ENCODE measurements at places on chromosomes 6 and 20.
A peak's percentile ranks its signal among the peaks of the same experiment; 100 is the strongest.

DNA sequence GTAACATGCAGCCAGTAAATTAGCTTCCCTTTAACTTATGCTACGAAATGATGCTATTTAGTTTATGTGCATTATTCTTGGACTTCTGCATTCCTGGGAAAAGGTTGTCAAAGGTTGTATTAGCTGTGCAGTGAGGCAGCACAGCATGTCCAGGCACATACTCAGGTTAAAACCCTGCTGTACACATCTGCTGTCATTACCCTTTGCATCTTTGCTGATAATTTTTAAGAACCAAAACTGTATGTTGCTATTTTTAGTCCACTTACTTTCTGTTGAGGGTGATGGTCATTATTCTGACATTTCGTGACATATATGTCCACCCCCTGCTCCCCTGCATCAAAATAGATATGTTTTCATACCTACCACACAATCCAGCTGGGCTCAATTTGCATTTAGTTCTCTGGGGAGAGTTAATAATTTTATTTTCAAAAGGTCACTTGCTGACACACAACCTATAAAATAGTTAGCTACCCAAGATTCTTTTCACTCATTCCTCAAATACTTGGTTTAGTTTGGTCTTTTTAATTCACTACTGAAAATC lies 142.5 kb upstream of the SPACA1 start:
- no peak for DNase-seq

- no peak for DNase-seq
These were observed 7.0 kb downstream of the RWDD1 start for GRCh38 chr6:116578335-116578734.

- no peak for DNase-seq
These were observed 24.1 kb upstream of the SALL4 start for GRCh38 chr20:51826372-51826771.

DNA sequence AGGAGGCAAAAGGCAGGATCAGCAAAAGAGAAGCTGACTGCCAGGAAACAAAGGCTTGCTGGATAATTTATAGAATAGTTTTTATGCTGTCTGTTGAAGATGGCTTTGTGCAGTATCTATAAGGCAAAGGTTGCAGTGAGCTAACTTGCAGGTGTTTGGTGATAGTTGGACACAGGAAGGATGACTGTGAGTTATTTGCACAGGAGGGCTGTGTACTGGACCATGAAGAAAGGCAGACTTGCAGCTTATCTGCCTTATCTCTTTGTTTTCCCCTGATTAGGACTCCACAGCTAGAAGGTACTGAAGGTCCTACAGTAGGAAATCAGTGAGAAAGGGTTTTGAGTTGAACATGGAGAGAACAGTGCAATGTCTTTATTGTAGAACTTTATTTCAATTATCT lies 2.1 kb downstream of the BTN1A1 start:
- DNase-seq, result no peak

GRCh38 chr6:157258878-157259277 lies 64.4 kb downstream of the TMEM242 start:
- DNase-seq, result no peak

- peak; percentile 44 for DNase-seq
These were observed at the start of gene ANKRD60 for GRCh38 chr20:58228484-58229197. TSS of gene ANKRD60 (minus strand) at chr20:58228653. CDS start at chr20:58228653, 0 bp downstream.

GRCh38 chr6:73263570-73263909 lies 544 bp upstream of the KHDC1 start:
- DNase-seq, result no peak

- no peak for DNase-seq
These were observed 147.5 kb downstream of the BMP2 start for GRCh38 chr20:6914986-6915385.

DNA sequence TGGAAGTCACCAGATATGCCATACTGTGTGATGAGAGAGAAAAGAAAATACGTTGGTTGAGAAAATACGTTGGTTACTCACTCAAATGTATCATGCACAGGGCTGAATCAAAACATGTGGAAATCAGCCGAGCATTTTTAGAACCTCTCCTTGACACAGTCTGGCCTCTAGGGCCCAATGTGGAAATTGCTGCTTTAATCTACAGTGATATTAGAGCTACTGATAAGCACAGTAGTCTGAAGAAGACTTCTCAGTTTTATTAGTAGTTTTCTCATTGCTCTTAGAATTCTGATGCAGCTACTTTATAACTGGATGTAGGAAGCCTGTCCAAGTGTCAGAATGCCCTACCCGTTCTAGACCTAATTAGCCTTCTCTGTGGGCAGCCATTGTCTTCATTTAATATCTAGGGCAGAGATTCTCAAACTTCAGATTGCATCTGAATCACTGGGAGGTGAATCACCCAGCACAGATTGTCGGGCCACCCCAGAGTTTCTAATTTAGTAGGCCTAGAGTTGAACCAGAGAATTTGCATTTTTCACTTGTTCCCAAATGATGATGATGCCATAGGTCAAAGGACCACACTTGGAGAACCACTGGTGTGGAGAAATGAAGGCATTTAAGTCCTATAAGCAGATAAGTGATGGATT lies 229.1 kb downstream of the PLCB1 start:
- no peak for DNase-seq

DNA sequence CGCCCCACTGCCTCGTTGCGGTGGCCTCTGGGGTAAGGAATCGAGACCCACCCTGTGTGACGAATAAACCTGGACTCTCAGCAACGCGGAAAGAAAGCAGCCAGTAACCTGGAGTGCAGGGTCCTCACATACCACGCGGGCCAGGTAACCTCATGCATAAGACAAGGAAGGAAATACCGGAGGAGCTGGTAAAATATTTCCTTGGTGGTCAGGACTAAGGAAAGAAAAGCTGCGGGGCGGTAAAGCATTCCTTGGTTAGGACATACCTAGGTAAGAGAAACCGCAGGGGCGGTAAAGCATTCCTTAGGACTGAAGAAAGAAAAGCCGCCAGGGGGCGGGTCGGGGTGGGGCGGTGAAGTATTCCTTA lies 80.7 kb downstream of the SYTL3 start:
- DNase-seq, result no peak

DNA sequence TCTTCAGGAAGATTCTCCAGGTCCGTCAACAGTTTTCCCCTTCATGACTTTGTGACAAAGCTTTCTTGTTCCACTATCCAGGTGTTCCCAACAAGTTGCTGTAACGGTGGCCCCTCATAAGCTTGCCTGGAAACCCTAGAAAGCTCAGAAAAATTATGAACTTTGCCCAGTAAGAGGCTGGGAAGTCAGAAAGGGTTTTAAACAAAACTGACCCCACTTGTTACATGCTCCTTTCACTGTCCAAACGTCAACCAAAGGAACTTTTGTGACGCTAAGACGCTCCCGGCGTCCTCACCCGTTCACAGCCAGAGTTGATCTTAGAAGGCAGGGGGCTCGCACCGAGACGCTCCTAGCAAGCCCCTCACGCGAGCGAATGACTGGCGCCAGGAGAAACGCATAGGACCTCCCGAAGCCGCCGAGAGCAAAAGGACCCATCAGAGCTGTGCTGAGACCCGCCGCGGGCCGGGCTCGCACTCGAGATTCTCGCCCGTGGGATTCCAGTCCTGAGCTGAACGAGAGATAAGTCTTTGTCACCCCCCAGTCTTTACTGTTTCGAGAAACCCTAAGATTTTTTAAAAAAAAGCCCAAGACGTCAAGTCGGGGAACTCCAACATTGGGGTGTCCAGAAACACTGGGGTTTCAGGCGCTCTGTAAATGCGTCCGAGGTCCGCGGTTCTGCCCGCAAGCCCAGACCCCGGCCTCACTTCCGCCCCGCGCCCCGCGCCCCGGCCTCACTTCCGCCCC lies 544 bp upstream of the ACAT2 start:
- DNase-seq, result no peak

- DNase-seq, result no peak
These were observed 22.3 kb upstream of the RPP40 start for GRCh38 chr6:5025911-5026819.

- DNase-seq, result no peak
These were observed 152.7 kb downstream of the CD83 start for GRCh38 chr6:14270142-14270893.

GRCh38 chr6:116217069-116217468 lies 36.8 kb downstream of the TSPYL4 start:
- no peak for DNase-seq
